Mammary epithelial cell (primary cell): ENCODE measurements at places on chromosomes 7 and 10. TPM values are rescaled to one million over a fixed set of nuclear protein-coding genes. Genes with fewer than 3 reads are reported as not detected.

The LRRN3 gene
- total RNA-seq, result 0.33 TPM

The FAM221A gene
- 0.26 and 0.45 TPM in 2 replicates for total RNA-seq

The ITIH5 gene
- 2.2 TPM for total RNA-seq

The PBLD gene
- total RNA-seq, result 9.2 TPM

The ABCB4 gene
- total RNA-seq, result not detected in 2 replicates

The DRGX gene
- not detected in 2 replicates for total RNA-seq

The ZNF365 gene
- total RNA-seq, result 13.0 TPM

The HMX2 gene
- not detected for total RNA-seq

The SPDYE18 gene
- total RNA-seq, result not detected in 2 replicates

The PNLIPRP3 gene
- total RNA-seq, result 98.2 TPM

The CAMK2G gene
- 20.2 TPM for total RNA-seq

The MYL7 gene
- 0.82 TPM in 1 of 2 replicates, not detected in the other for total RNA-seq

The SNX10 gene
- total RNA-seq, result 5.8 and 13.0 TPM in 2 replicates

DNA sequence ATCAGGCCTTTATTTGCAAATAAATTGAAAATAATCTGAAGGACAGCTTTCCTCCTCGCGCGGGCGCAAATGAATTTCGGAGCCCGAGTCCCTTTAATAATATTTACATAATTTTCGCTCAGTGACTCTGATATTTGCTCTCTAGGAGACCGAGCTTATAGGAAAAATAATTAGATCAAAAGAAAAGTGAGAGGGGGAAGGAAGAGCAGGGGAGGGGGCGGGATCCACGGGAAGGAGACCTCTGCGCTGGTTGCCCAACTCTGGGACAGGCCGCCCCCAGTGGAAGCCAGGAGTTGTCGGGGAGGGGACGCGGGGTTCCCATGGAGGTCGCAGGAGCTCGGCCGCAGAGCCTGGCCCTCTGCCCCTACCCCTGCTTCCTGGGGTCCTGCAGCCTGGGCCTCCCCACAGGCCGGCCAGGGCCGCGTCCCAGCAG, 5.8 kb downstream of the UNCX start:
- DNase-seq, result no peak

GRCh38 chr10:80429521-80429973, 21.2 kb downstream of the PRXL2A start:
- DNase-seq, result peak; percentile 92

DNA sequence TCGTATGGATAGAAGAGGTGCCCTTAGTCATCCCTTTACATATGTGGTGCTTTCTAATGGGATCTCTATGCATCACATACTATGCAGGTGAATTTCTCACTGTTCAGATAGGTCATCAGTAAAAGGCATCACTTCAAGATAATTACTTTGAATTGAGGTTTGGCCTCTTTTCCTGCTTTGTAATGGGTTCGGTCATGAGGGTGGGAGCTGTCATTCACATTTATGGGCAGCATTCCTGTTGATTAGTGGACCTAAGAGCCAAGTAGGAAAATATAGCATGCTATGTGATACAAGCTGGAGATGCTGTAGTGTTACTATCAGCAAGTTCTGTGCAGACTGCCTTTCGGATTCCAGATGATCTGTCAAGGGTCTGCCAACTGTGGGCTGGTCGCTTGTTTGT, 156.3 kb downstream of the LCOR start:
- DNase-seq, result no peak

DNA sequence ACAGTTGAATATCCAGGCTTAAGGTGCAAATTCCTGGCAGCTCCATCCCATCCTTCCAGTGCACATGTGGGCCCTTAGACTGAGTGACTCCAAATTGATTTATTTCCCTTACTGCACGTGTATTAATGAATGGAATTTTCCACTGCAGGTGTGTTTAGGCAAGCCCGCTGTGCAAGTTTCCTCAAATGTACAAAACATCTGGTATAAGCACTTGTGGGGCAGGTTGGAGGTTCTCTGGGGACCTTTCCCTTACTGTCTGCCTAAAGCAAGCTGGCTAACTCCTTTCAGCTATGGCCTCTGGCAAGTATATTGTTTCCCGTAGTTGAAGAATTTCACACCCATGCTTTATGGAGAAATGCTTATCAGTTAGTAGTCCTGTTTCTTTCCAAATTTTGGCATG, 25.3 kb upstream of the GIMAP6 start:
- no peak for DNase-seq

- no peak for DNase-seq
Observed at GRCh38 chr10:48800007-48800675, 115.5 kb downstream of the WDFY4 start.

GRCh38 chr10:13067431-13067830, 32.5 kb upstream of the OPTN start:
- no peak for DNase-seq

DNA sequence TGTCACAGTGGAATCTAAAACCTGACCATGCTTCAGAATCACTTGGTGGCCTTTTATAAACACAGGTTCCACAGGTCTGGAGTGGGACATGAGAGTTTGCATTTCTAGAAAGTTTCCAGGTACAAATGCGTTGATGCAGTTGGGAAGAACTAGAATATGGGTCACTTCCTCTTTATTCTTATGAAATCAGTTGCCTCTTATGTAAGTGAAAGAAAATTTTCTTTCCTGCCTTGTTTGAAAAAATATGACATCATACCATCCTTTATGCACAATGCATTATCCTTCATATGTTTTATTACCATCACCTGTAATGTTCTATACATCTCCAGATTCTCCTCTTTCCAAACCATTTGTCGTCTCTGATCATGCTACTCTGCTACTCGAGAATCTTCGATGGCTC, 44.0 kb downstream of the PLXNA4 start:
- no peak for DNase-seq

DNA sequence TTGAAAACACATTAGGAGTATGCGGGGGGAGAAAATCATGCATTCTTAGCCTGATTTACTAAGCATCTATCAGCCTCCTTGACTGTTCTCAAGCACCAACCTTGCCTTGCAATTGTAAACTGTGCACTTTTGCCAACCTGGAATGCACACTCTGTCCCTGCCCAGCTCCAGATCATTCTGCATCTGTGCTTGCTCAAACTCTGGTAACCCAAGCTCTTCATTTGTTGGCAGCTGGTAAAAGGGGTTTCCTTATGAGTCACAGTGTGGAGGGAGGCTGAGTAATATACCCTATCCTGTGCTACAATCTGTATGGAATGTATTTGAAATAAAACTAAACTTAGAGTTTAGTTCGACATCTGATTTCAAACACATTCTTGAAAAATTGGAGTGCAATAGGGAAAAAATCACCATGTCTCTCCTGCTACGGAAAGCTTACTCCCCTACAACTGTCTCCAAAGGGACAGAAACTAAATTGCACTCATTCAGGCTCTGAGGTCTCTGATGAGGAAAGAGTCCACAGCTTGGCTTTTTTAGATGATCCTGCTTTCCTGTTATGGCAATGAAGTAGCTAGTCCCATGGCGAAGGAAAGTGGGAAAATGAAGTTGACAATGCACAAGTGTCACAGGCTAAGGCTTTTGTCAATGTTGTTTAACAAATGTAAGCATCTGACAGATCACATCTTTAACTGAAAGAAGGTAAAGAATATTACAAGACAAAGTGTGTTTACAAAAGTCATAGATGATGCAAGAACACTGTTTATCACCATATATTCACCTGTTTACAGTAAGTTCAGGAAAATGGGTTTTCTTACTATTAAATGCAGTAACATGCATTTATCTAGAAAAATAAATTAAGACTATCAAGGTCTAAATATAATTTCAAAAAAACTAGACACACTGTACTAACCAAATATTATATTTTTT, 61.9 kb downstream of the TES start:
- DNase-seq, result peak; percentile 95

- peak; percentile 70 for DNase-seq
Observed at GRCh38 chr7:19558527-19558926, 150.3 kb downstream of the POLR1F start.

DNA sequence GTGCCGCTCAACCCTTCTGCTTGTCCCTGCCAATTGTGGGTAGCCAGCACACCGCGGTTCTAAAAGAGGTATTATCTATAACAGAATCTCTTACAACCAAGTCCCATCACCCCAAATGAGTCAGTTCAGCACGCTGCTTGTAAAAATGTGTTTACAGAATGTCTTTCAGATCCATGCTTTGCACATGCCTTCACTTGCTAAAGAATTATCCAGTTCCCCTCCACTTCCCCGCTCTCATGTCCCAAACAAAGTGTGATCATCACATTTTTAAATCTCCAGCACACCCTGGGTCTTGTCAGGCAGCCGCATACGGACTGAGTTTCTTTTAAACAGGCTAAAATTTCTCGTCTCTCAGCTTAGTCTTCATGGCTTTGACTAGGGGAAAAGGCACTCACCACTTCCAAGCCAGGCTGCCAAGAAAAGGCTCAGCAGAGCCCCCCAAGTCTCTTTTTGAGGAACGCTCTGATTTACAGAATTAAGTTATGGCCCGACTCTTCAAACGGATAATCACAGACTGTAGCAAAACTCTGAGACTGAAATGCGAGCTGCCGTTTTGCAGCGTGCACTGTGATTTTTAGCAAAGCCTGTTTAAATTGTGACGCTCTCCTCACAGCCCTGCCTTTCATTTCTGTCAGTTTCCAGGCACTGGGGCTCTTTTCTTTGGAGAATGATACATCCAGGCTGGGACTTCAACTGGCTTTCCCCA, 29.8 kb upstream of the FGFR2 start:
- peak; percentile 85 for DNase-seq

GRCh38 chr7:22452142-22452959, 47.6 kb downstream of the STEAP1B start:
- DNase-seq, result no peak

GRCh38 chr7:143331179-143331801, 15.4 kb downstream of the CLCN1 start:
- DNase-seq, result peak; percentile 89

- DNase-seq, result no peak
Observed at GRCh38 chr10:44988957-44989585, 10.5 kb upstream of the DEPP1 start.

DNA sequence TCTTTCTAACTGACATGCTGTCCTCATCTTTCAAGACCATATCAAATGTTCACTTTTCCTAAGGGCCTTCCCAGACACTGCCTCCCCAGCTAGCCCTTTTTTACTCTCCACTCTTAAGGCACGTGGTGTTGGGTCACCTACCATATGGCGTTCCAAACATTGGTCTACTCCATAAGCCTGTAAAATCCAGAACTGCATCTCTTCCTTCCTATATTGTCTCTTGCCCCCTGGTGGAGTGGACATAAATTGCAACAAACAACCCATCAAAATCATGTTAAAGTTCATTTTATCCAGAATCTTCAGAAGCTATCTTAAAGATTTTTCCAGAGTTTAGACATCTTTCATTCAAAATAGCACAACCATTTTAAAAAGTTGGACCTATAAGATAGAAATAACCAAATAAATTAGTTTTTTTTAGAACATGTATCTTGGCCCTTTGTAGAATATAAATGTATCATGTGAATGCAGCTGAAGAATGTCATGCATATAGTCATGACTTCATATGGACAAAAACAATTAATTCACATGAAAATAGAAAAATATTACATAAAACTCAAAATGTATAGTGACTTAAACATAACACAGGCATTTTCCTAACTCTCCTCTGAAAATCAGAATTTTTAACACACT, 180.6 kb upstream of the CHRM2 start:
- peak; percentile 13 for DNase-seq

GRCh38 chr10:10128387-10128786, 889.3 kb upstream of the CELF2 start:
- DNase-seq, result no peak

- DNase-seq, result no peak
Observed at GRCh38 chr10:4691301-4691700, 134.7 kb upstream of the AKR1E2 start.

DNA sequence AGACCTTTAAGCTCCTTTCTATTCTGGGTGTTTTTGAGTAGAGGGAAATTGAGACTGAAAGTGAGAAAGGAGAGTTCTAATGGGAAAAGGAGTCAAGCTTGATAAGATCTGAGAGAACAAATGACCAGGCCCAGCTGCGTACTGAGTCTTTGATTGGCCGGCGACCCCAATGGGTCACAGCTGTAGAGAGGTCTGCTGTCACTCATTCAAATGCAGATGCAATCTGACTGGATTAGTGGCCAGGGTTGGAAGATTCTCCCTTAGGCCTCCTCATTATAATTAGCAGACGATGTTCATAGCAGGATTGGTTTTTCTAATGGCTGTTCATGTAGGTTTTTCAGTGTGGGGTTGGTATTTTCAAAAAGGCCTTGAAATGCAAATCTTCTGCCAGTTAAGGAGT, 127.2 kb upstream of the SLC25A13 start:
- DNase-seq, result no peak

- DNase-seq, result no peak
Observed at GRCh38 chr7:151012031-151012692, 12.1 kb downstream of the ATG9B start.

DNA sequence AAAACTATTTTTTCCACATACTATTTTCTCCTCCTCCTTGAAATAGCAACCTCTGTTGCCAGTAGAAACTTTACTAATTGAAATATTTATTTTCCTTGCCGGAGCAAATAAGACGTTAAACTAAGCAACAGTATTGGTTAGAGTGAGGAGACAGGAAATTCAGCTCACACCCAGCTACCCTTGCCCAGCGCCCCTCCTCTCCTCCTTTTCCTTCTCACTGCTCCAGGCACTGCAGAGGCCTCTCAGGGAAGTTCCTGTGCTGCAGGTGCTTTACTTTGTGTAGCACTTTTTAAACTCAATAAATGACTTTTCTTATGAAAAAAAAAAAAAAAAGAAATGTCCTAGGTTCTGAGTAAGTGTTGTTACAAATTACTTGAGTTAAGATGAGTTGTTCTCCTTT, 134.0 kb downstream of the SEMA3E start:
- no peak for DNase-seq

DNA sequence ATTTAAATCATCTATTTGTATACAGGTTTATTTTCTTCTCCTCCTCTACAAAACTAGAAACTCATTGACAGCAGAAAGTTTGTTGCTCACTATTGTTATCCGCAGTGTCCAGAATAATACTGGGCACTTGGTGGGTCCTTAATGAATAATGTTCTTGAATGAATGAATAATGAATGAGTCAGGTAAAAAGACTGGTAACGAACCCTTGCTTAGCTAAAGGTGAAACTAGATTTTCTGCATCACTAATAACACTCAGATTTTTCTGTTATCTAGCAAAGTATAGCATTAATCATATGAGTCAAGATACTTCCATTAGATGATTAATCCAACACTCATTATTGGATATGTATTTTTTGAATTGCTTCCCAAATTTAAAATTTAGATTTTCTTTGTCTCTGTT, 953.2 kb downstream of the SORCS3 start:
- DNase-seq, result peak; percentile 2

- no peak for DNase-seq
Observed at GRCh38 chr10:71423250-71423649, 26.5 kb downstream of the CDH23 start.

GRCh38 chr10:98414932-98415730, at the start of gene PYROXD2:
TSS of gene PYROXD2 (minus strand) at chr10:98415182. CDS start at chr10:98415135, 47 bp downstream.
- peak; percentile 78 for DNase-seq
